ENCODE measurements at places on chromosomes 11 and 22. TPM values are rescaled to one million over a fixed set of nuclear protein-coding genes. Genes with fewer than 3 reads are reported as not detected.

The MOGAT2 gene
- total RNA-seq, result not detected

The MS4A12 gene
- total RNA-seq, result not detected

The DSCAML1 gene
- total RNA-seq, result 0.31 TPM

The KDM4D gene
- 0.62 TPM for total RNA-seq

The PRG3 gene
- 0.41 TPM for total RNA-seq

The NFAM1 gene
- 0.72 TPM for total RNA-seq

Measured in tongue (tissue), 3 donors.